ENCODE measurements at places on chromosomes 5 and 9. TPM values are rescaled to one million over a fixed set of nuclear protein-coding genes. Genes with fewer than 3 reads are reported as not detected.

DNA sequence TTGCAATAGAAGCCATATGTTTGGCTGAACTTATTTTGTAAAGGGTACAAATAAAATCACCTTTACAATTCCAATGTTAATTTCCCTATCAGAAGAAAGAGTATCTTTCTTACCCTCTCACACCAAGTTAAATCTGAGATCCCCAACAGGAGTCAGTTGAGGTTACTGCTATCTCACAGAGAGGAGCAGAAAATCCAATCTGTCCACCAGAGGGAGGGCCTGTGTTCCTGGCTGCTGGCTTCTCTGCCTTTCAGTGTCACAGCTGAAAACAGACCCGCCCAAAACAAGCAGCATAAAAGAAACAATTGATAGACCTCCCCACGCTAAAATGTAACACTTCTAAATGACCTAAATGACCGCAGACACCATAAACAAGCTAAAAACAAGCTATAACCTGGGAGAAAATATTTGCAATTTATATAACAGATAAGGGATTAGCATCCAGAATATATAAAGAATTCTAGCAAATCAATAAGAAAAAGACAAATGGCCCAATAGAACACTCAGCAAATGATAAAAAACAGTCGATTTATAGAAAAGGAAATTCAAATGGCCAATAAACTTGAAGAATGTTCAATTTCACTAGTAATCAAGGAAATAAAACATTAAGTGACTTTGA, 24.5 kb upstream of the MVB12B start:
- H3K4me1 ChIP-seq = no peaks in the 10 kb centered on the region
- no peaks in the 10 kb centered on the region for H3K36me3 ChIP-seq
- H3K27ac ChIP-seq = no peak overlapping the region
- no peak overlapping the region for H3K4me3 ChIP-seq
- peak; percentile 68 for DNase-seq
- no peaks in the 10 kb centered on the region for H3K27me3 ChIP-seq

GRCh38 chr9:72577212-72577753, 55.9 kb downstream of the TMC1 start:
- H3K27me3 ChIP-seq = no peaks in the 10 kb centered on the region
- H3K4me1 ChIP-seq = peaks cover 30% of the 10 kb centered on the region
- H3K4me3 ChIP-seq = no peak overlapping the region
- no peaks in the 10 kb centered on the region for H3K36me3 ChIP-seq
- peak; percentile 88 for DNase-seq

GRCh38 chr9:107786561-107786960, 297.0 kb upstream of the KLF4 start:
- H3K4me1 ChIP-seq = no peaks in the 10 kb centered on the region
- no peak overlapping the region for H3K27ac ChIP-seq
- no peaks in the 10 kb centered on the region for H3K36me3 ChIP-seq
- no peak for DNase-seq

GRCh38 chr9:135468854-135469521, 10.6 kb upstream of the PPP1R26 start:
- H3K4me3 ChIP-seq = peak overlapping the region; percentile 29
- peak overlapping the region; percentile 25 for H3K27ac ChIP-seq
- peak; percentile 83 for DNase-seq

- H3K4me3 ChIP-seq = no peak overlapping the region
- H3K4me1 ChIP-seq = no peaks in the 10 kb centered on the region
- H3K27ac ChIP-seq = no peak overlapping the region
- H3K27me3 ChIP-seq = no peaks in the 10 kb centered on the region
- DNase-seq = peak; percentile 1
Observed at GRCh38 chr5:118405650-118406061, 582.7 kb downstream of the DTWD2 start.

DNA sequence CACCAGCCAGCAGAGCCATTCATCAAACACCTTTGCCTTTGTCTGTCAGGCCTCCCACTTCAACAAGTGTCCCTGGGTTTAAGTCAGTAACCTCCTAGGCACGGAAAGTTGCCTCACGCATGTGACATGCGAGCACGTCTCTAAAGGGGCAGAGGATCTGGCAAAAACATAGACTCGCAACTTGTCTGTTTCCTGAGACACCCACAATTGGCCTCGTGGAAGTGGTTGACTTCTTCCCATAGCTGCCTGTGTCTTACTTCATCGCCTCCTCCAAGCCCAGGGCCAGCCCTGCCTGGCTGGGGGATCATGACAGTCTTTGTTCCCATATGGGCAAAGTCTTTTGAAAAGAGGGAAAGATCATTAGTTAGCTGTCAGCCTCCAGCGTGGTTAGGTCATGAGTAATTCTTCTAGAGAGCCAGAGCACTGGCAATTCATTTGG, 35.5 kb upstream of the GLRX start:
- DNase-seq = no peak
- peaks cover 9% of the 10 kb centered on the region for H3K4me1 ChIP-seq
- H3K27ac ChIP-seq = no peak overlapping the region

- H3K27ac ChIP-seq = no peak overlapping the region
- H3K36me3 ChIP-seq = no peaks in the 10 kb centered on the region
- H3K27me3 ChIP-seq = no peaks in the 10 kb centered on the region
- H3K4me3 ChIP-seq = no peak overlapping the region
- DNase-seq = no peak
- peaks cover 2% of the 10 kb centered on the region for H3K4me1 ChIP-seq
Observed at GRCh38 chr9:95338243-95338642, 20.7 kb upstream of the FANCC start.

- H3K4me1 ChIP-seq = no peaks in the 10 kb centered on the region
- H3K4me3 ChIP-seq = no peak overlapping the region
- no peaks in the 10 kb centered on the region for H3K27me3 ChIP-seq
- DNase-seq = no peak
- no peak overlapping the region for H3K27ac ChIP-seq
Observed at GRCh38 chr9:111601237-111602018, 2.0 kb upstream of the PTGR1 start.

- no peak overlapping the region for H3K27ac ChIP-seq
- no peak overlapping the region for H3K4me3 ChIP-seq
Observed at GRCh38 chr5:79181419-79182022, 54.4 kb upstream of the JMY start.

- peaks cover 31% of the 10 kb centered on the region for H3K4me1 ChIP-seq
- H3K27me3 ChIP-seq = no peaks in the 10 kb centered on the region
- peak overlapping the region; percentile 75 for H3K27ac ChIP-seq
- no peak overlapping the region for H3K4me3 ChIP-seq
- H3K36me3 ChIP-seq = no peaks in the 10 kb centered on the region
- DNase-seq = peak; percentile 46
Observed at GRCh38 chr5:154997746-154998145, 15.8 kb upstream of the KIF4B start.

The FYB1 gene
- total RNA-seq = not detected

The ENTREP1 gene
- total RNA-seq = not detected

The SMU1 gene
- total RNA-seq = 31.2 TPM

The DRD1 gene
- total RNA-seq = 0.77 TPM

The CCDC192 gene
- not detected for total RNA-seq

The GADD45G gene
- total RNA-seq = 0.98 TPM

The BNC2 gene
- 0.45 TPM for total RNA-seq

The CA9 gene
- 0.32 TPM for total RNA-seq

The CDH10 gene
- total RNA-seq = 1.4 TPM

The EQTN gene
- not detected for total RNA-seq

Data from A673 (cell line).